T-helper 1 cell (primary cell): ENCODE measurements at places on chromosomes 7 and 10.

GRCh38 chr10:30503700-30504266, 69.8 kb downstream of the MAP3K8 start:
- DNase-seq, result no peak

DNA sequence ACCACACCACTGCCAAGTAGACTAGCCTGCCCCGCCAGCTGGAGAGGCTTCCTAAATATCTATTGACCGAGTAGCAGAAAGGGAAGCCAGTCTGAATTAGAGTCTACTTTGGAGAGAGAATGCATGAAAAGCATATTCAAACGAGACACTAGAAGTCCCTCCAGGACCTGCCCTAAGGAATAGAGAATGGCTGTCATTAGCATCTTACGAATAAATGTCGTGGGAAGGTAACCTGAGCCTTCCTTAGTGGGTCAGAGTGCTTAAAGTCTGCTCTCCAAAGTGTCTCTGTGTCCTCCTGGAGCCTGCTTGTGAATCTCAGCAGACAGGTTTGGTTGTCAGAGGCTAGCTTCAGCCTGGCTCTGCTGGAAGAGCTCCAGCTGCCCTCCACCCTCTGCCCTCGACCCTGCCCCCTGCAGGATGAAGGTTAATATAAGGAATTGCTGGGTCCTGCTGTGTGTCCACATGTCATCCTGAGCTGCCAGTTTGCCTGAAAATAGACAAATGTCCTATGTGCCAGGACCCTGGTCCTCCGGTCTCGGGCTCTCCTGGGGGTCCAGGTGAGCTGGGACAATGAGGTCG, 33.4 kb downstream of the FAM241B start:
- no peak for DNase-seq

GRCh38 chr10:100737355-100738054, 7.9 kb upstream of the PAX2 start:
- no peak for DNase-seq

- no peak for DNase-seq
These were observed 135.4 kb downstream of the ST7 start for GRCh38 chr7:117088623-117089194.

- no peak for DNase-seq
These were observed 292.0 kb downstream of the LRMDA start for GRCh38 chr10:75723319-75723980.

GRCh38 chr7:30804078-30804661, 33.0 kb downstream of the MINDY4 start:
- DNase-seq, result no peak

DNA sequence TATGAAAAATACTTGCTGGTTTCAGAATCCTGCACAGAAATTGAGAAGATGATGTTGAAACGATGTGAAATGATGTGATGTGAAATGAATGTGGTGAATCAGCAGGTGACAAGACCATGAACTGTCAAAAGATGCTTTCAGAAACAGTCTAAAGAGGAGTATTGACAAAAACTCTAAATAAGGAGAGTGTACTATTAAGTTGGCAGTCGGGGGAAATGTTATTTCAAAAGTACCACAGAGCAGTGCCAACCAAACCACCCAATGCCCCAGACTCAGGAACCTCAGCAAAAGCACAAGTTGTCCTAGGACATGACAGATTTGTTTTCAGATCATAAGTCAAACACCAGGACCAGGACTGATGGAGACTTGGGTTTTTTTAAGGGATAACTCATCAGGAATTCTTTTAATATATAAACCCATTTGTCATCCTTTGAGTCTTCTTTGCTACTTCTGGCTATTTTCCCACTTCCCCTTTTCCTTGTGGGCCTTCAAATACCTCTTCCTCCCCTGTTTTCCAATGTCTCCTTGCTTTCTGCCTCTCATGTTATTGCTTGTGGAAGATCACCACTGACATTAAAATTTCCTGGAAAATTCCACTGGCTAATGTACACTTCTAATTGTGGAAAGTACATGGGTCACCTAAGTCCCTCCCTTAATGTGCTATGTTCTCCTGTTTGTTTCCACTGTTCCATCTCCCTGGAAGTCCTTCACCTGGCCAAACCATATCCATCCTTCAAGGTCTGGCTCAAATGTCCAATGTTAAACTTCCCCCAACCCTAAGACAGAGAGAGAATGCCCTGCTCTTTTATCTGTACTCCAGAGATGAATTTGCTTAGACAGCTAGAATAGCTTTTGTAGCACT, 10.2 kb upstream of the PPP1R3C start:
- no peak for DNase-seq

- no peak for DNase-seq
These were observed 1.3 kb upstream of the DAGLB start for GRCh38 chr7:6448943-6449543.

- DNase-seq, result no peak
These were observed 27.1 kb upstream of the TAS2R16 start for GRCh38 chr7:123022576-123022975.

GRCh38 chr7:99562832-99563231, 4.4 kb downstream of the ZNF655 start:
- no peak for DNase-seq

- DNase-seq, result peak; percentile 47
These were observed 9.1 kb upstream of the TMEM236 start for GRCh38 chr10:17742918-17743317.

DNA sequence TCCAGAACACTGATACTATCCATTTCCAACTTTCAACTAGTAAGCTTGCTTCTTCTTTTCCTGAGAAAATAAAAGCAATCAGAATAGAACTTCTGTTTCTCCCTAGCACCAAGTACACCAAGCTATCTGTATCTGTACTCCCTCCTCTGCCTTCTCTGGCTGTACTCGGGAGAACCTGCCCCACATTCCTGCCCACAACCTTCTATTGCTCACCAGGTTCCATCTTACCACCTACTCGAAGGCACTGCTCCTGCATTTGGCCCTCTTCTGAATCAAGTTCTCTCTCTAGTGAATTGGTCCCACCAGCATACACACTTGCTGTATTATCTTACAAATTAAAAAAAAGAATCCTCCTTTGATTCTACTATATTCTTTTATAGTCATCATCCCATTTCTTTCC, 169.6 kb upstream of the PTN start:
- no peak for DNase-seq

GRCh38 chr7:141114029-141114664, 40.3 kb downstream of the TMEM178B start:
- no peak for DNase-seq

- DNase-seq, result no peak
These were observed 1.9 kb downstream of the GATA3 start for GRCh38 chr10:8056378-8056777.

GRCh38 chr7:34131371-34131770, 226.0 kb downstream of the BMPER start:
- no peak for DNase-seq

- DNase-seq, result no peak
These were observed 141.0 kb downstream of the DKK1 start for GRCh38 chr10:52455098-52455497.

- DNase-seq, result no peak
These were observed 148.4 kb upstream of the LRGUK start for GRCh38 chr7:133978502-133979295.

- DNase-seq, result no peak
These were observed 125.8 kb downstream of the PCLO start for GRCh38 chr7:83036721-83037380.

- no peak for DNase-seq
These were observed 179.1 kb upstream of the FZD1 start for GRCh38 chr7:91085175-91085574.

DNA sequence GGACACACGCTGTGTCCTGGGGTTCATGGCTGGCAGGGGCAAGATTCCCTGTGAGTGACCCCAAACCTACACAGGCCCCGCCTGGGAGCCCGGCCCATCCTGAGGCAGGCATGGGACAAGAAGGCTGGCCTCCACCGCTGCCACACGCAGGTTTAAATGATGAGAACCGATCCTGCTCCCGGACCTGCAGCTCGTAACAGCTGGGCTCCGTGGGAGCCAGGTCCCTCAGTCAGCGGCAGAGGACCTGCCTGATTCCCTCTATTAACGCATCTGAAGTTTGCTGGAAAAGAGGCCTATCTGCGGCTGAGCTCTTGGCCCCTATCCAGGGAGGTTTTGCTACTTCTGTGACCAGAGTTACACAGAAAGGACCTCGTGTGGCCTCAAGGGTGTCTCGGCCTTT, 112.3 kb downstream of the VIPR2 start:
- DNase-seq, result no peak

GRCh38 chr7:147771344-147771743, 819.2 kb upstream of the C7orf33 start:
- DNase-seq, result no peak

DNA sequence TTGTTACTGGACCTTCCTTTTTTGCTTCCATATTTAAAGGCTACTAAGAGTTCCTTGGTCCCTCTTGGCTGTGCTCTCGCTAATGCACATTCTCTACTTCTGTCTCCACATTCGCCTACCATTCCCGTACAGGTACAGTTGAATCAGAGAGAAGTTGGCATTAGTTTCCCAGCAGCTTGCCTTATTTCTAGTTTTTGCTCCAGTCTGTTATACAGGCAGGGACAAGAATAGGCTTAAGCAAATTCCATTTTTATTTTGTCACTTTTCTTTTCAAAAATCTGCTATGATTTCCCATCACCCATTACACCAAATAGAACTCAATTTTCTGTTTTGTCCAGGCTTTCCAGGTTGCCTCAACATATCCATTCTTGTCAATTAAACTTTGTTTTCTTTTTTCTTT, 29.9 kb downstream of the DYNC1I1 start:
- DNase-seq, result no peak

DNA sequence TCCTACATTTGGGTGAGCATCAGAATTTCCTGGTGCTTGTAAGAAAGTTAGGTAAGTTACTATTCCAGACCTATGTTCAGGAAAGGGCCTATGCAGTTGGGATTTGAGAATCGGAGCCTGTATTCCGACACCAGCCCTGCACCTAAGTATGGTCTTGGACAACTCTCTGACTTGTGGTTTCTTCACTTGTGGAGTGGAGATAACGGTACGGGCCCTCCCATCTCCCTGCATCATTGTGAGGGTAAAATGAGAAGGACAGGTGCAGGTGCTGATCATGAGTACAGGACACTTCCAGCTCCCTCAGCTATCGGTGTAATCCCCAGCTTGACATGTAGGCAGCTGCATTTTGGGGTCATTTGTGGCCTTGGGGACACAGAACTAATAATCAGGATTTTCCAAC, 138.3 kb upstream of the NAMPT start:
- no peak for DNase-seq

- no peak for DNase-seq
These were observed 93.3 kb downstream of the MGMT start for GRCh38 chr10:129560361-129560760.

DNA sequence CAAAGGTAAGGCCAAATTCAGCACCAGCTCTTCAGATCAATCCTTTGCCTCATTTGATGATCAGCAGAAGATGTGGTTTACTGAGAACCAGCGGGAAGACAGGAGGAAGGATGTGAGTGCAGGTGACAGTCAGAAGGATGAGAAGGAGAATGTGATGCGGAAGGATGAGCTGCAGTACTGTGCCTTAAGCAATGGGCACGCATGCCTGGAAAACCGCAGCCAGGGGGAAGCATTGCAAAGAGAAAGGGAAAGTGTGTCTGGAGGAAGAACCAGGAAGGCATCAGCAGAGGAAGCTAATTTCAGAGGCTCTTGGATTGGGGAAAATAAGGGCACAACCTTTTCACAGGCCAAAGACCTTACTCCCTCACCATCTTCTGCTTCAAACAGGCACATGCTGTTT, 25.7 kb downstream of the C10orf71 start:
- DNase-seq, result no peak

- peak; percentile 52 for DNase-seq
These were observed 34.3 kb upstream of the HERPUD2 start for GRCh38 chr7:35729061-35729783.

DNA sequence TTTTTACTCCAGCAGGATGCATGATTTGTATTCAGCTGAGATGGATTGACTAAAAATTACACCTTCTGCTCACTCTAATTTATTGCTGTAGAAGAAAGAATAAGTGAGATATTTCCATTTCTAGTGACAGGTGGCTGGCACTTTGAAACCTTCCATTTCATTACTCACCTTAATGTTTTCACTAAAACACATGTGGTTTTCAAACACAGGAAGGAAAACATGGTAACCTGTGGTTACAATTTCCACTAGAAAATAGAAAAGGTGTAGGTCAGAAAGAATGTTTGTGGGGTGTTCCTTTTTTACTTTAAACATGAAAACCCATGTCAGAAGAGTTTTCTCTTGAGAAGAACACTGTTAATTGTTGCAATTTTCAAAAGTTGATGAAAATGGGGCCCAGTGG, 12.0 kb upstream of the PRKCQ start:
- DNase-seq, result no peak

GRCh38 chr10:14550471-14550981, 219.8 kb upstream of the FRMD4A start:
- DNase-seq, result no peak

DNA sequence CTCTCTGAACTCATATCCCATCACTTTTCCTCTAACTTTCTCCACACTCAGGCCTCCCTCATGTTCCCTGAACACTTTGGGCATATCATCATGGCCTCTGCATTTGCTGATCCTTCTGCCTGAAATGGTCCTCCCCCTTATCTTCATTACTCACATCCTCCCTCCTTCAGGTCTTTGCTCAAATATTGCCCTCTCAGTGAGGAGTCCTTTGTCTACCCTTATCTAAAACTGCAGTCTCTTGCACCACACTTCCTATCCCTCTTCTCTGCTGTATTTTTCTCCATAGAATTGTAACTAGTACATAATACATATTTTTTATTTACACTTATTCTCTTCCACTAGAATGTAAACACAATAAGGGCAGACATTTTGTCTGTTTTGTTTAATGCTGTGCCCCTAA, 41.7 kb downstream of the DNAJC1 start:
- DNase-seq, result no peak

GRCh38 chr7:16813232-16813616, 8.4 kb upstream of the AGR2 start:
- DNase-seq, result no peak

DNA sequence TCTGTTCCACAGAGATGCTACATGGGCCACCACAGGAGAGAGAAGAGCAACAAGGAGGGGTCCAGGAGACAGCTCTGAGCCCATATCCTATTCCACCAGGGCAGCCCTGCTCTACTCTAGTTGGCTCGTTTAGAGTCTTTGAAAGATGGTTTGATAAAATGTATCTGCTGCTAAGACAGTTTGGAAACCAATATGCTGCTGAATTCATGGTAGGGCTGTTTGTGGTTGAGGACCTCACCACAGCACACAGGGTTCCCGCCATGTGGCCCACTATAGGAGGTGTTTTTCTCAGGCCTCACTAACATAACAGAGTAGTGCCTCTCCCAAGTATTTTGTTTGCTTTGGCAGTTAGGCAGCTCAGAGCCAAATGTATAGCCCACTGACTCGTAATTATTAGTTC, 35.8 kb upstream of the ZC3HAV1L start:
- DNase-seq, result no peak
